ENCODE measurements at places on chromosomes 12 and 14.

DNA sequence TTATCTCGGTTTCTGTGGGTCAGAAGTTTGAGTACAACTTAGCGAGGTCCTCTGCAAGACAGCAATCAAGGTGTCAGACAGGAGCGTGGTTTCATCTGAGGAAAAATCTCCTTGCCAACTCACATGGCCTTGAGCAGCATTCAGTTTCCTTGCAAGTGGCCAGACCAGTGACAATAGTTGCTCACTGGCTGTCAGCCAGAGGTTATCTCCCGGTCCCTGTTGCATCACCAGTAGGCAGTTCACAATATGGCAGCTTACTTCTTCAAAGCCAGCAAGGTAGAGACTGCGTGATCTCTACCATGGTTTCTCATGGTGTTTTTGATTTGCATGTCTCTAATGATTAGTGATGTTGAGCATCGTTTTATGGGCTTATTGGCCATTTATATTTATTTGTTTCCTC lies 143.8 kb upstream of the DAAM1 start:
- DNase-seq: no peak

- DNase-seq: no peak
These were observed 4.0 kb upstream of the MGAT4C start for GRCh38 chr12:86260183-86260582.

DNA sequence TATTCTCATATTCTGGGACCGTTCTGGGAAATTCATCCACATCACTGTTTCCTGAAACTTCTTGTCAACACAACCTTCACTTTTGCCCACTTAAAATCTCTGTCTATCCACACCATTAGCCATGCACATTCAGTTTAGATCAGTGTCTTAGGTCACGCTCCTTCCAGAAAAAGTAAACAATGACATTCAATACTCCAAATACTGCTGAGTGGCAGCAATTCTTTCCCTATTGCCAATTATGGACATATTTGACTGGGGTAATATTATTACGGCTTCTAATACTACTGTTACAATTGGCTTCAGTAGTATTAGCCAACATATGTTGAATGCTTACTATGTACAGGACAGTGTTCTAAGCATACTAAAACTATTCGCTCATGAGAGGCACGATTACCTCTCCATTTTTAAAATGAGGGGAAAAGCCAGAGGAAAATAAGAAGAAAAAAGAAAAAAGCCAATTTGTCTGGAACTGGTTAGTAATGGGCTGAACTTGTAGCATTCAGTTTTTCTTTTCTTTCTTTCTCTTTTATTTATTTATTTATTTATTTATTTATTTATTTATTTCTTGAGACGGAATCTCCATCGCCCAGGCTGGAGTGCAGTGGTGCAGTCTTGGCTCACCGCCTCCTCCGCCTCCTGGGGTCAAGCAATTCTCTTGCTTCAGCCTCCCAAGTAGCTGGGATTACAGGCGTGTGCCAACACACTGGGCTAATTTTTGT lies 23.4 kb downstream of the LTBR start:
- DNase-seq: no peak

DNA sequence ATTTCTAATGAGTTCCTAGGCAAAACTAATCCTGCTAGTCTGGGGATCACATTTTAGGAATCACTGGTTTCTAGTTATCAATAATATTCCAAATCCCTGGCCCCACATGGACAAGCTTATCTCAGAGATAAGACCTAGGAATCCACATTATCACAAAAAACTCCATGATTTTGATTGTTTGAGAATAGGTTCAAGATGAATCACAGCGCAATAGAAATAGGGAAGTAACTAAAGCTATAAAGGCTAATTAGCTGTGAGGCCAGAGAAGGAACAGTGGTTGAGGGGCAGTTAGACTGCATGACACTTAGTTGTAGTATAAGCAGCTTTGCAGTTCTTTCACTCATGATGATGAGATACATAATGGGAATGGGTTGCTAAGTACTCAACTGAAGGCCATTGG lies 13.1 kb upstream of the ATP5F1B start:
- no peak for DNase-seq

- no peak for DNase-seq
These were observed 119.3 kb downstream of the HMGA2 start for GRCh38 chr12:65943388-65944137.

Measured in naive thymus-derived CD8-positive, alpha-beta T cell (primary cell).